ENCODE measurements at places on chromosomes 16 and 17.

DNA sequence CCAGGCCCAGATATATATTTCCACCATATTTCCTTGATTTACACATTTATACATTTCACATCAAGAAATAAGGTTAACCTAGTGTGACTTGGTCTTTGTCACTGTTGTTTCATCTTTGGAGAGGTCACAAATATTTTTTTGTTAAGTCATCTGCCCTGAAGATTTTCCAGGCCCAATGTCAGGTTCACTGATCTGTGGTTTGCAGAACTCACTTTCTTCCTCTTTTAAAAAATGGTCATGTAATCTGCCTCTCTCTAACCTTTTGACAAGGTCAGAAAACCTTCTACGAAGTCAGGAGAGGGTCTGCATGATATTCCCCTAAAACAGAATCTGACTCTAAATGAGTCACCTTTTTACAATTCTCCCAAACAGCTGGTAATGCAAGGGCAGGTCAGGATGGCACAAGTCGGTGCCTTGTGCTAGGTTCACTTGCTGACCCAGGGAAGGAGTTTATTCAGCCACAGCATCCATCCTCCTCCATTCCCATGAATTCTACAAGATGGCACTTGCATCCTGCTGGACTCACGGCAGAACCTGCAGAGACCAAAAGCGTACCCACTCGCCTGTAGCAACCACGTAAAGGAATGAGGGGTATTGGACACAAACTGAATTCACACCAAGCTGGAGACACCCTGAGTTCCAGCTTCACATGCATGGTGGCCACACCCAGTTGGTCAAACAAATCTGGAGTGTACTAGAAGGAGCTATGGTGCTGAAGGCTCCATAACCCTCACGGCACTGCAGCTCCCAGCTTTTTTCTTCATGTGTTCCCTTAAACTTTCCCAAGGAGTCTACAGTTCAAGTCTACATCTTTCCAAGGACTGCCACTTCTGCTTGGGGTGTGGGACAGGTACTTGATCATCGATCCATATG is 1.6 kb upstream of the KIAA0513 start:
- no peak for DNase-seq

DNA sequence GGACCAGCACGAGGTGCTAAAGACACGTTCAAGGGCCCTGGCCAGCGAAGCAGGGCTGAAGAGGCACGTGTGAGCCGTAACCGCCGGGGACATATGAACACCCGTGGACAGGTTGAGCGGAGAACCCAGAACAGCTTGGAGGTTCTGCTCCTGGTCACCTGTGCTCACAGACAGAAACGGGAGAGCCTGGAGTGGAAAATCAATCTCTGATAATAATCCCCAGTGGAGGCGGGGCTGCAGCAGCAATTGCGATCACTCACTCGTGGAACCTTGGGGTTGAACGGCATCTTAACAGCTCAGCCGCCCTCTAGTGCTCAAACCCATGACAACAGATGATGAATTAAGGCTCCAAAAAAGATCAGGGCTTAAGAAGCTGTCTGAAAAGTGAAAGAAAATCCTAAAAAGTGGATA is 25.6 kb downstream of the WIPI1 start:
- DNase-seq, result peak; percentile 12

GRCh38 chr16:88345721-88346560 is 36.8 kb upstream of the ZNF469 start:
- DNase-seq, result no peak

- DNase-seq, result no peak
Measured at GRCh38 chr16:15963307-15963910, 14.0 kb downstream of the ABCC1 start.

GRCh38 chr17:43949781-43950180 is 4.0 kb downstream of the PYY start:
- DNase-seq, result no peak

GRCh38 chr16:85563515-85564276 is 49.4 kb upstream of the GSE1 start:
- no peak for DNase-seq

DNA sequence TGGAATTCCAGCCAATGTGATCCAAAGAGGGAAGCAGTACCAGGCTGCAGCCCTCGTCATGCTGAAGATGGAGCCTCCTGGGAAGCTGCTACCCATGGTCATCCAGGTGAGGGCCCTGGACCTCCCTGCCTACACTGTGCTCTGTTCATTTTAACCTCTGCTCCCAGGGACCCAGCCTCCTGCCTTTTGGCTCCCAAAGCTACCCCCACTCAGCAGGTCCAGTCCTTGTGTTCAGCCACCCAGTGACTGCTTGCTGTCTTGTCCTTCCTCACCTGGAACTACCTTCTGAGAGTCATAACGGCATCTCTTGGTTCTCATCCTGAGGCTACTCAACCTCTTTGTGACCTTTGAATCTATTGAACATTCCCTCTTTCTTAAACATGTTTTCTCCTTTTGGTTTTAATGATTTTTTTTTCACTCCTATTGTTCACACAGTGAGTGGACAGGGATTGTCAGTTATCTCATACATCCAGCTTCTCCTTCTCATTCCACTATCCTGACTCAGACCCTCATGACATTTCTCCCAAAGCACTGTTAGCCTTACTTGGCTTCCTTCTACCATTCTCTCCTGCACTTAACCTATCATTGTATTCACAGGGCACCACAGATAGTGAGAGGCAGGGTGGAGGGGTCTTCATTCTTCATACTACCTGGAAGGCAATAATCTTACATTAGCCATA is 53.3 kb downstream of the GOSR1 start:
- no peak for DNase-seq

GRCh38 chr16:52068447-52069074 is 478.4 kb downstream of the TOX3 start:
- no peak for DNase-seq

DNA sequence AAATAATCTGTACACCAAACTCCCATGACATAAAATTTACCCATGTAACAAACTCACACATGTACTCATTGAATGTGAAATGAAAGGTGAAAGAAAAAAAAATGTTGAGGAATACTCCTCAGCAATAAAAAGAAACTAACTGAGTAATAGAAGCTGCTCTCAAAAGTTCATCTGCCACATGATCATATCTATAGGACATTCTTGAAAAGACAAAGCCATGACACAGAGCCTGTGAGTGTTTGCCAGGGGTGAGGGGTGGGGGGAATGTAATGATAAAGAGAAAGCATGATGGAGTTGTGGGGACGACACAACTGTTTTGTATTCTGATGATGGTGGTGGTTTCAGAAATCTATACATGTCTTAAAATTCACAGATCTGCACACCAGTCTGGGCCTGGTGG is 52.2 kb upstream of the TMC5 start:
- DNase-seq, result no peak

DNA sequence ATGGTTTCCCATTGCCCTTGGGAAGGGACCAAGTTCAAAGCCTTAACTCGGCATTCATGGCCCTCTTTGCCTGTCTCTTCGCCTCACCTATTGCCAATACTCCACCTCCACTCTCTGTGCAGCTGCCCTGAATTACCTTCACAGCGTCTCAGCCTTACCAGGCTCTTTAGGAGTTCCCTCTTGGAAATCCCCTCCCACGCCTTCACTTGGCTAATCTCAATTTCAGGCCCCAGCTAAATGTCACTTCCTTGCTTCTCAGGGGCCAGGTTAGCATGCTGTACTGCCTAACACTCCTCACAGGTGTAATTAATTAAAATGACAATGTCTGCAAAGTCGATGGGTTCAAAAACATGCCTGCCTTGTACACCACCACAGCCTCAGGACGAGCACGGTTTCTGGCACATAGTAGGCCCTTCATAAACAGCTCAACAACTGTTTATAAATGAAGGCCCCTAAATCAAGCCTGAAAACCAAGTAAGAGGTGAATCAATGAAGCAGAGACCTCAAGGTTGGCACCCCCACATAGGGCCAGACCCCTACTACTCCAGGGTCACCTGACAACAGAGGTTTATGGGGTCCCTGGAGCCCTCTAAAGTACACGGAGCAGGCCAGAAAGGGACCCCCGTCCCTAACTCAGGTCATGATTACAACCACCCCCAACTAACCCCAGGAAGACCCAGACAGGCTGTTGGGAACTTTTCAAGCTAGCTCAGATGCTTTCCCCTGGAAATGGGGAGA is 11.2 kb upstream of the EEF2K start:
- DNase-seq, result no peak

GRCh38 chr16:87044829-87045228 is 272.4 kb downstream of the C16orf95 start:
- no peak for DNase-seq

DNA sequence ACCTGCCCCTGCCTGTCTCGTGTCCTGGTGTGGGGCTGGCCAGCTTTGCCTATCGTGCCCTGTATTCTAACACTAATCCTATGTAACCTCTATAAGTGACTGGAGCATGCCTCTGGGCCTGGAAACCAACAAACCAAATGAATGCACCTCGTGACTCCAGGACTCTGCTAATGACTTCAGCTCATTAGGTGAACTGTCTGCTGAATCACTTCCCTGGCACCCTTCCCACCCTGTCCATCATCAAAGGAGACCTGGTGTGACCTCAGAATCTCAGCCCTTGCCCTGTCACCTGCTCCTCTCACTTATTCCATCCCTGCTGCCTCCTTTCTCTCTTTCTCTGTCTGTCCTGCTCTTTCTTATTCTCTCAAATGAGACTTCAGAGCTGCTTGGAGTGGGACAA is 322.4 kb downstream of the CBLN1 start:
- no peak for DNase-seq

GRCh38 chr17:45265821-45266220 is 3.9 kb upstream of the SPATA32 start:
- no peak for DNase-seq

- DNase-seq, result no peak
Measured at GRCh38 chr17:78105551-78105950, 23.0 kb downstream of the TMC6 start.

DNA sequence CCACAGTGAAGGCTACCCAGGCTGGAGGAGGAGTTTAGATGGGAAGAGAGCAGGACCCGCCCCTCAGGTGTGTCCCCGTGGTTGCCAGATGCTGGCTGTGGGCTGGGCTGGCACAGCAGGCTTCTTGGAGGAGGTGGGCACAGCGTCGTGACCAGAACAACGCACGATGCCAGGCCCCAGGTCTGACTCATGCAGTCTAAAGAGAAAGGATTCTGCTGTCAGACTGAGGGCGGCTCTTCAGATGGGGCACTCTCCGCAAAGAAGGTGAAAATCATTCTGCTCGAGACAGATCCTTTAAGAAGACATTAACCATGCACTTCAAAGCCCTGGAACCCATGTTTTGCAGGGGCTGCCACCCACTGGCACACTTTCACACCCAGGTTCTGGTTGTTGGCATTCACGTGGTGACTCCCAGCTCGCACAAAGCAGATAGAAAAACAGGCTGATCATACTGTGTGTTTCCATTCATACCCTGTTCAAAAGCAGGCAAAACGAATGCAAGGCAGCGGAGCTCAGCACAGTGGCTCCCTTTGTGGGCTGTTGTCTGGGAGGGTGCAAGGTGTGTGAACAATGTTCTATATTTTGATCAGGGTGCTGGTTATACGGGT is 19.0 kb downstream of the CACNG4 start:
- no peak for DNase-seq

GRCh38 chr17:2755891-2756724 is 6.7 kb upstream of the CCDC92B start:
- DNase-seq, result no peak

DNA sequence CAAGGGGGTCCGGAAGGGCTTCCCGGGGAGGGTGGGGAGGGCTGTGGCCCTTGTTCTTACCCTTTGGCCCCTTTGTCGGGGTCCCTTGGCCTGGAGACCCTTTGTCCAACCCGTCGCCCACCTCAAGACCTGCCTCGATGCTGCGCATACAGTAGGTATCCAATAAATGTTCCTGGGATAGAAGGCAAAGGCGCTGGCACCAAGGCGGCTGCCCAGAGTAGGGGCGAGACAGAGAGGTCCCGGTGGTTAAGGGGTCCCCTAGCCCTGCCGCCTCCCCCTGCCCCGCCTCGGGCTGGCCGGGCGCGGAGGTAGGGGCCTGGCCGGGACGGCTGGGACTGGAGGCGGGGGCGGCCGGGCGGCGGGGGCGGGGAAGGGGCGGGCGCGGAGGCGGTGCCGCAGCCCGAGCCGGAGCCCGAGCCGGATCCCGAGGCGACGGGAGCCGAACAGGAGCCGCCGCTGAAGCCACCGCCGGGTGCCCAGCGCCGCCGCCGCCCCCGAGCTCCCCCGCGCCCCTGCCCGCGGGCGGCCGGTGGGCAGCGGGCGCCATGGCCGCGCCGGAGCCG is at the start of gene NHERF2:
Gene NHERF2 (plus strand): TSS at position 442 of the 563 bp plus-strand sequence. CDS start 104 bp downstream, at position 546.
- no peak for DNase-seq

DNA sequence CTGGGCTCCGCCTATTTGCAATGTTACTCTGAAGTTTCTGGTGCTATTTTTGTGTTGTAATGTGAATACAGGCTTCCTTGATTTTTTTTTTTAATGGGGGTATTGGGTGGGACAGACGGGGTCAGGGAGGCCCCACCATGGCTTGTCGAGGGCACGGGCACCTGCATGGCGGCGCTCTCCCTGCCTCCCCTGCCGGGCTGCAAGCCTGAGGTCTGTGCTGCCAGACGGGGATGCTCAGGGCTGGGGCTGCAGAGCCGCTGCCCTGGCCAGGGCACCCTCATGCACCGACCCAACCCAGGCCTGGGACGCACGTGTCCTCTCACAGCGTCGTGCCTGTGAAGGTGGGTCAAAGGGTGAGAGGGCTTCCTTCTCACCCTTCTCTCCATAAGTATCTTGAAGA is 13.0 kb upstream of the ZFPM1 start:
- DNase-seq, result no peak

DNA sequence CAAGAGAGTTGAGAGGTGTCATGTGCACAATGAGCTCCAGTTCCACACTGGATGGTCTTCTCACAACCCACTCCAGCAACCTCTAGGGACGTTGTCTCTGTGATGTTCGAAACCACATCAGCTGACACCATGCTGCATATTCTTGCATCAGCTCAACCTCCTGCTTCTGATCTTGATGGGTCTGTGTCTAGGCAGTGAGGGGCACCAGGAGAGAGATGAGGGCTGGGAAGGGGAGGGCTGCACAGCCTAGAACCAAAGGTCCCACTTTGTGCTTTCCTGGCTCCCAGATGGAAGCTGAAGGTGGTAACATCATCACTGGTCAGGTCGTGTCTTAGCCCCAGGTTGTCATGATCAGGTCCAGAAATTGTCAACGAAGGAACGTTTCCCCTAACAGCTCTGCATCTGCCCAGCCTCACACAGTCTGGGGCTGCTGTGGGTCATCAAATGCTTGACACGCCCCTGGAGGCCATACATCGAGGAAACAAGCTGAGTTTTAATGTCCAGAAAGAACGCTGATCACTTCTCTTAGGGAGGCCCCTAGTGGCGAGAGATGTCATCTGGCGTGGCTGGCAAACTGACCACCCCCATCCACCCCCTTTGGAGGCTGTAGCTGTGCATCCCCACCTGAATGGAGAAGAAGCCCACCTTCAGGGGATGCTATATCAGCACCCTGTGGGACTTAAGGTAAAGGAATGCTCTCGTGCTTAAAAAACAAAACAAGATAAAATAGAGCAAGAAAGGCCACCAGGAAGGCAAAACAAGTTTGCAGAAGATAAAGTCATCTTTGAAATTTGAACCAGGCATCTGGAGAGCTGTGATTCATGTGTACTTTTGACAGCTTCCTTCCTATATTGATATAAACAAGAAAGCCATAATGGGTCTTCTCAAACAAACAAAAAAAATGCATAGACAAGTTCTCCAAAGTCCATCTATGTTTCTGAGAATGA is 58.3 kb downstream of the WIPI1 start:
- DNase-seq, result no peak

GRCh38 chr17:64413513-64413912 is 22.9 kb upstream of the PECAM1 start:
- no peak for DNase-seq

GRCh38 chr16:88768071-88768783 is 16.8 kb downstream of the PIEZO1 start:
- DNase-seq, result no peak

- DNase-seq, result no peak
Measured at GRCh38 chr17:71402661-71403141, 718.1 kb upstream of the SOX9 start.
